Tibial artery (tissue), 4 donors: ENCODE measurements at places on chromosomes 5 and 9.
A peak's percentile ranks its signal among the peaks of the same experiment; 100 is the strongest.

- H3K4me1 ChIP-seq = no peaks in the 10 kb centered on the region
- H3K27me3 ChIP-seq = no peaks in the 10 kb centered on the region
- no peak for DNase-seq
- no peak within 1 kb of the TSS for H3K4me3 ChIP-seq
- no peaks in the 10 kb centered on the region for H3K36me3 ChIP-seq
- no peak within 1 kb of the TSS for H3K27ac ChIP-seq
These were observed at the start of gene BTNL3 for GRCh38 chr5:180988592-180988991. Gene BTNL3 (plus strand): TSS chr5:180988846. CDS start chr5:180989029, 183 bp downstream.

DNA sequence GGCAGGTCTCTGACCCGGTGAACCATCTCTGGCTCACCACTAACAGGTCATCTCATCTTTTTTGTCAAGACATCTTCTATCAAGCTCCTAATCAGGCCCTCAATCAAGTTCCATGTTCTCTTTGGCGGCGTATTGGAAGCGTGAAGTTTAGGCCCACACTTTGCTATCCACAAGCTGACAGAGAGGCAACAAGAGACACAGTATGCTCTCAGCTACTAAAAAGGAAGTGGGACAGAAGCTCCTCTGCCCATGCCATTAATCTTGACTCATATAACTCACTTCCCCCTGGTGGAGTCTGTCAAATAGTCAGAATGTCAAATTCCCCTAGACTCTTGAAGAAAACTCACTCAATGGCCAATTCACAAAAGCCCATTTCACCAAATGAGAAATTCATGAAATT is 77.6 kb upstream of the TMC1 start:
- no peak overlapping the region for H3K27ac ChIP-seq
- H3K36me3 ChIP-seq = no peaks in the 10 kb centered on the region
- H3K4me1 ChIP-seq = no peaks in the 10 kb centered on the region
- DNase-seq = no peak
- no peaks in the 10 kb centered on the region for H3K27me3 ChIP-seq
- H3K4me3 ChIP-seq = no peak overlapping the region

DNA sequence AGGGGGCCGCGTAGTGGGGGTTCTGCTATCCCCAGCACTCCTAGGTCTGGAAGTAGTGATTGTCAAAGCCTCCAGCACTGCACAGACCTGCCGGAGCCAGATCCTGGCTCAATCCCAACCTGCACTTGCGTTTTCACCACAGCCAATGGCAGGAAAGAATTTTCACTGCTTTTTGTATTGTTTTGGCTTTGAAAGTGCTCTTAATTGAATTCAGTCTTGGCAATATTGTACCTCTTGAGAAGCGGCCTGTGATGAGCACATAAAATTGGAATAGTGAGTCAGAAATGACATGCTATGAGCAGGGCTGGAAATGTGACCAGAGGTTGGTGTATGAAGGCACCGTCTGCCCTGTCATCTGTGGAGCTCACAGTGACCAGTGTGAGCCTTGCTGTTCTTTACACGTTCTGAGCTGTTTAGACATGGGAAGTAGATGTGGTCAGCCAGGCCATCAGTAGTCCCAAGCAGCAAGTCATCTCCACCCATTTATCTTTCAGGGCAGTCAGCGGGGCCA is 41.5 kb downstream of the SECISBP2 start:
- H3K4me3 ChIP-seq = no peak overlapping the region
- peaks cover 79% of the 10 kb centered on the region for H3K36me3 ChIP-seq
- no peaks in the 10 kb centered on the region for H3K4me1 ChIP-seq
- no peak overlapping the region for H3K27ac ChIP-seq

DNA sequence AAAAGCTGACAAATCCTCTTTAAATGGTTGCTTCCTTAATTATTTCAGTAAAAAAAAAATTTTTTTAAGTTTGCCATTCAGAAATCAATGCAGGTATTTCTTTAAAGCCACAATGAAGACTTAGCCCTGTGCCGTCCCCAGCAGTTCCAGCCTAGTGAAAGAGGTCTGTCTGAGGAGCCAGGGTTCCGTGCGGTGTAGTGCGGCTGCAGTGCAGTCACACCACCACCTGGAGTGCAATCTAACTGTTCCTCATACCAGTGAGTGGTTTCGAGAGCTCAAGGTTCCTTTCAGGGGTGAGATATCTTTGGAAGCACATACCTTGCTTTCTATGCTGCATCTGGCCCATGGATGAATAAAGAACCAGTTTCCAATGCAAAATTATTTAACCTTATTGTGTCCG is 87.5 kb downstream of the FANCC start:
- H3K27me3 ChIP-seq = no peaks in the 10 kb centered on the region
- H3K27ac ChIP-seq = no peak overlapping the region
- H3K4me3 ChIP-seq = no peak overlapping the region
- H3K4me1 ChIP-seq = no peaks in the 10 kb centered on the region

- no peak for DNase-seq
- H3K27ac ChIP-seq = no peak overlapping the region
- no peaks in the 10 kb centered on the region for H3K36me3 ChIP-seq
- H3K4me3 ChIP-seq = no peak overlapping the region
These were observed 363.0 kb upstream of the RIOK2 start for GRCh38 chr5:97545886-97546535.

DNA sequence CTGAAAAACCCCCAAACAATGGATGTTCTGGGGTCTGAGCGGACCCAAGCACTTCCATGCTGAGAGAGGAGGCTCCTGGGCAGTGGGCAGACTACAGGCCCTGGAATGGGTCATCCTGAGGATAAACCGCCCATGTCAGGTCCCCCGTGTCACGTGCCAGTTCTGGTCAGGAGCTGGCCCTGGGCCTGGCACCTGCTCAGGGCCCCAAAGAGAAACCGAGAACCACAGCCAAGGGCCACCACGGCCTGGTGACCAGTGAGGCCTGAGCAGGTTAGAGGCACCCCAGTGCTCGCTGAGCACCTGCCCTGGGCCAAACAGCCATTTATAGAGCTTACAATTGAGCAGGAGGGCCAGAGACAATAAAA is 15.8 kb downstream of the LMAN2 start:
- peaks cover 96% of the 10 kb centered on the region for H3K36me3 ChIP-seq
- H3K4me3 ChIP-seq = no peak overlapping the region
- DNase-seq = no peak
- no peaks in the 10 kb centered on the region for H3K27me3 ChIP-seq
- H3K4me1 ChIP-seq = no peaks in the 10 kb centered on the region

- peaks cover 2% of the 10 kb centered on the region for H3K4me1 ChIP-seq
- no peak for DNase-seq
- H3K4me3 ChIP-seq = no peak overlapping the region
- H3K36me3 ChIP-seq = no peaks in the 10 kb centered on the region
- H3K27ac ChIP-seq = peak overlapping the region; percentile 80
These were observed 147.8 kb downstream of the AOPEP start for GRCh38 chr9:94874316-94874715.

DNA sequence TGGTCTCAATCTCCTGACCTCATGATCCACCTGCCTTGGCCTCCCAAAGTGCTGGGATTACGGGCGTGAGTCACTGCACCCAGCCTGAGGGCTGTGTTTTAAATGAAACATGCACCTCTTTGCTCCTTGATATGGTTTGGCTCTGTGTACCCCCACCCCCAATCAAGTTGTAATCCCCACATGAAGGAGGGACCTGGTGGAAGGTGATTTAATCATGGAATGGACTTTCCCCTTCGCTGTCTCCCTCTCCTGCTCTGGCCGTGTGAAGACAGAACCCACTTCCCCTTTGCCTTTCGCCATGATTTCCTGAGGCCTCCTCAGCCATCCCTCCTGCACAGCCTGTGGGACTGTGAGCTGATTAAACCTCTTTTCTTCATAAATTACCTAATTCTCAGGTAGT is 12.5 kb upstream of the NOTCH1 start:
- no peaks in the 10 kb centered on the region for H3K27me3 ChIP-seq
- no peaks in the 10 kb centered on the region for H3K36me3 ChIP-seq
- peak overlapping the region; percentile 44 for H3K27ac ChIP-seq
- H3K4me3 ChIP-seq = no peak overlapping the region

- no peak for DNase-seq
- no peaks in the 10 kb centered on the region for H3K36me3 ChIP-seq
- H3K4me3 ChIP-seq = no peak overlapping the region
- H3K27ac ChIP-seq = no peak overlapping the region
- no peaks in the 10 kb centered on the region for H3K4me1 ChIP-seq
- H3K27me3 ChIP-seq = no peaks in the 10 kb centered on the region
These were observed 1879.2 kb upstream of the CDH9 start for GRCh38 chr5:28917631-28918030.

- H3K4me3 ChIP-seq = no peak overlapping the region
- no peaks in the 10 kb centered on the region for H3K36me3 ChIP-seq
- H3K4me1 ChIP-seq = no peaks in the 10 kb centered on the region
- peak overlapping the region; percentile 47 for H3K27ac ChIP-seq
- H3K27me3 ChIP-seq = no peaks in the 10 kb centered on the region
These were observed 30.4 kb downstream of the GADD45G start for GRCh38 chr9:89634995-89635742.

DNA sequence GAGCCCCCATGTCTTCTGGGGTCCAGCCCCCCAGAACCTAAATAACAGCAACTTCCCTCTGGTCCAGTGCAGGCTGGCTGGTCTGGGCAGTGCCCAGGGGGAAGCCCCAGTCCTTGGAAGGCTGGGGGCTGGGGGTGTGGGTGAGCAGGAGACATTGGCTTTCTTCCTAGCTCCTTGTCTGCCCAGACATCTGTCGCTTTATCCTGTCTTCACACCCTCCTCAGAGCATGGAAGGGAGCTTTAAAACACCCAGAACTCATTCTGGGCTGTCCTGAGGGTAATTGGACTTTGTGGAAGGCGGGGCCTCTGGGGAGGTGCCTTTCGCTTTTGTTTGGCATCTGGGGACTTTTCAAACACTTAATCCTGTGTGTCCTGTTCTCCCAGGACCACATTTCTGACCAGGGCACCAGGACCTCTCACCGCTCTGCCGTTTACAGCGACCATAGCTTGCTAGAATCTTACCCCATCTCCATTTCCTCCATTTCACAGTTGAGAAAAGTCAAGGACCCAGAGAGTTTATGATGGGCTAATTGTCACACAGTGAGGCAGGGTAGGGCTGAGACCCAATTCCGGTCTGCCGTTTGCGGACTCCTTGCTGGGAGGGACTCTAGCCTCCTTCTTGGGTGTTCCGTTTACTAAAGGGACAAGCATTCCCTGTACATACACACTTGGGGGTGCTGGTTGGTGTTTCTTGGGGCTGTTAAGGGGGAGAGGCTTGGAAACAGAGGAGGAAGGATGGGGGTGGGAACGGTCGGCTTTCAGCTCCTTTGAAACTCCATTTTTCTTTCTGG is 1.1 kb downstream of the GSN start:
- no peaks in the 10 kb centered on the region for H3K27me3 ChIP-seq
- H3K36me3 ChIP-seq = no peaks in the 10 kb centered on the region
- peak overlapping the region; percentile 92 for H3K27ac ChIP-seq
- peak; percentile 53 for DNase-seq
- H3K4me1 ChIP-seq = no peaks in the 10 kb centered on the region

GRCh38 chr5:77103457-77103856 is 16.4 kb upstream of the ZBED3 start:
- no peaks in the 10 kb centered on the region for H3K4me1 ChIP-seq
- no peak overlapping the region for H3K4me3 ChIP-seq
- no peak for DNase-seq
- H3K27ac ChIP-seq = no peak overlapping the region

GRCh38 chr9:125977223-125977622 is 230.1 kb downstream of the PBX3 start:
- no peak for DNase-seq
- H3K36me3 ChIP-seq = no peaks in the 10 kb centered on the region
- H3K27me3 ChIP-seq = no peaks in the 10 kb centered on the region
- H3K27ac ChIP-seq = no peak overlapping the region

- H3K27me3 ChIP-seq = no peaks in the 10 kb centered on the region
- H3K27ac ChIP-seq = peak overlapping the region; percentile 99
- no peaks in the 10 kb centered on the region for H3K36me3 ChIP-seq
- DNase-seq = no peak
These were observed 146.2 kb upstream of the KLF4 start for GRCh38 chr9:107635803-107636174.

- no peaks in the 10 kb centered on the region for H3K27me3 ChIP-seq
- H3K4me3 ChIP-seq = no peak overlapping the region
- H3K4me1 ChIP-seq = no peaks in the 10 kb centered on the region
These were observed 231.4 kb upstream of the TRPM3 start for GRCh38 chr9:71352837-71353236.

DNA sequence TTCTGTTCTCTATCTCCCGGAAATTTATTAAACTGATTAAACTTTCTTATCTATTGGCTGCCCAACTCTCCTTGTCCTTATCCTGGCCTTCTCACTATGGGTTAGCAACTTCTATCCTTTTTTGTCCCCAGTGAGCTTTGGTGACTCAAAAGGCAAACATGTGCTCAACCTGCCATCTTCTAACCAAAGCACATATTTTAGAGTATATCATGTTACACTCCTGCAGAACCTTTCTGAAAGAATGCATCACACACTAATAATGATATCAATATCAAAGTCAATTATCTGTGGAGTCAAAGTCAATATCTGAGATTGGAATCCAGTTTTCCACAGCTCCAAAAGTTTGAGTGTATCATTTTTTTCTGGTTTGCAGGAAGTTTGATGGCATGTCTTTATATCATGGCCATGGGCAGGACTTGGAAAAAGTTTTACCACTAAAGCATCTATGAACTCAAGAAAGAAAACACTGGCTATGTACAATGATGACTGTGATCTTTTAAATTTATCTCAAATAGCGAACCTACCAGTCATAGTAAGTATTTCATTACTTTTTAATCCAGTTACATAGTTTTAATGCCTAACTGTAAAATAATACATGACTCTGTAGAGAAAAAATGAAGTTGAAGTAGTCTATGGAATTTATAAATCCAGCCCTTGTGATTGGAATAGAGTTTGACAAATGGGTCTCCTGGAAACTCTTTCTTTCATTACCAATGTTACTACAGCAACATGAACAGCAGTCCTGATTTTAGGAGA is 166.8 kb downstream of the DROSHA start:
- H3K27ac ChIP-seq = no peak overlapping the region
- no peak for DNase-seq

DNA sequence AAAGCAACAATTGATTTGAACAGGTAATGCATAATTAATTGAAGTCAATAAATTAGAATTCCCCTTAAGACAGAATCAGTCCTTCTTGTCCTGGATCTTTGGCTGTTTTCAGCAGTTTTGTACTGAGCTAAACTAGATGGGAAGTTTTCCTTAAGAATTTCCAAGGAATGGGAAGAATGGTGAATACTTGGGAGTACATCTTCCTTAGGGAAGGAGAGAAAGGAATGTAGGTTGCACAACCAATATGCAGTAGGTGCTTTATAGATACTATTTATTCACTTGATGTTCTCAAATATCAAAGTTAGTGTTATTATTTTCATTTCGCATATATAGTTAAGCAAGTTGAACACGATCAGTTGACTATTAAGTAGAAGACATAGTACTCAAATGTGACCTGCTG is 183.5 kb upstream of the MAP1B start:
- no peak for DNase-seq
- H3K27me3 ChIP-seq = no peaks in the 10 kb centered on the region
- H3K27ac ChIP-seq = peak overlapping the region; percentile 69
- H3K36me3 ChIP-seq = no peaks in the 10 kb centered on the region
- H3K4me3 ChIP-seq = no peak overlapping the region
